NCI-H1417 (cell line): ENCODE measurements at places on chromosomes 7 and 10.

GRCh38 chr7:80347173-80347572, 164.7 kb downstream of the GNAT3 start:
- DNase-seq: no peak

GRCh38 chr10:93073539-93074146, at the start of gene CYP26A1:
Gene CYP26A1 (plus strand): TSS chr10:93073893. CDS start chr10:93073935, 42 bp downstream.
- no peak for DNase-seq

DNA sequence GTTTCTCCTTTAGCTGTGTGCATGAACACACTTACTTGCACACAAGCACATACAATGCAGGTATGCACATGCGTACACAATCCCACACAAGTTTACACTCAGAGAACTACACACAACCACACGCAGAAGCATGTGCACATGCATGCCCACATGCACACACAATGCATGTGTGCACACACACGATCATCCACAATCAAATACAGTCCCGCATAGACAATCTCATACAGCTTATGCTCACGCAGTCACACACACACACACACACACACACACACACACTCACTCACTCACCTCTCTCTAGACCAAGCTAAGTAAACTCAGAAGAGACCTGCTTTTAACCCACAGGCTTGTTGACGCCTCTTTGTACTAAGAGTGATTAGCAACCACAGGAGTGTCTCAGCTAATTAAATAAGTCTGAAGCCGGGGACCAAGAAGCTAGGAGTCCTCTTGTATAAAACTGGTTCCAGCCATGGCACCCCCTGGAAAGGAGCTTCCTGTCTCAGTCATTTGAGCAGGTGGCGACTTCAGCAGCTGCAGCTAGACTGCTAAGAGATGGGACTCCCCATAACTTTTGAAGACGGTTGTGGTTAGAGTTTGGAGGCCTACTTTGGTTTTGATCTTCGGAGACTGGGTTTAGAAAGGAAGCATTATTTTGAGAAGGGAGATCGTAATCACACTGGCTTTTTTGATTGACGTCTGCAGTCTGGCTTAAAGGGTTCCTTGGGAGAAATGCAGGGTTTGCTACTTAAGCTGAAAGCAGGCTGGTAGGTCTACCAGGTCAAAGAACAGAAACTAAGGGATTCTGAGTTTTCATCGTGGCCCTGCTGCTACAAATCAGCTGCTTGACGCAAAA, 82.3 kb upstream of the ADRB1 start:
- DNase-seq: peak; percentile 49

DNA sequence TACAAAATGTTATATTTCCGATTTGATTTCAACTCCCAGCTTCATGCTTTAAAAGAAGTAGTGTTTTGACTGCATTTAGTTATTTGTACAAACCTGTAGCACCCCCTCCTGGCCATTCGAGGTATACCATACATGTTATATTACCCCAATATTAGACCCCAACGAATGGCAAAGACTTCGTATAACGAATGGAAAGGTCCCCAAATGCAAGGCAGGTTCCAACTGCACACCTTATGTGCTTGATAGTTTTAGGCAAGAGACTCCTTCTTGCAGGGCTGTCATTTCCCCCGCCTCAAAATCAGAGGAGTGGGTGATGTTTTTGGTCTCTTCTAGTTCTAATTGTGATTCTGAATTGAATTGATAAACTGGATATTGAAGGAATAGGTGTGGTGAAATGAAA, 101.1 kb upstream of the TARP start:
- DNase-seq: peak; percentile 17

DNA sequence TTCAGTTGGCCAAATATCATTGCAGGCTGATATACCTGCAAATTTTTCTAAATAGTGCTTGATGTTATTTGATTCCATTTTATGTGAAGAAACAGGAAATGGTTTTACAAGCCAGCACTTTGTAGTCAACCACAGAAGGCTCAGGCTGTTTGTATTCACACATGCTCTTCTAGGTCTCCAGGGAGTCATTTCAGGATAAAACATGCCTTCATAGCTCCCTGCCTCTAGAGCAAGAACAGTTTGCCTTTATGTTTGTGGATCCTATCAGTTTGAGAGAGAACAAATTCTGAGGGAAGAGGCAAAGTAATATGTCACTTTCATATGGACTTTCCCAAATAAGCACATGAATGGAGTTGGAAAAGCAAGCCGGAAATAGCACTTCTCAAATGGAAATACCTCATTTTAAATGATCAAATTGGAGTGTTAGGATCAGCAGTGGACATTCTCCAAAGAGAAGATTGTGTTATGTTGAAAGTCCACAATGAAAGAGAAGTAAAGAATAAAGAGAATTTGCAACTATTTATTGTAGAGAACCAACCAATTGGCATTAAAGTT, 277.6 kb downstream of the KCND2 start:
- DNase-seq: no peak

- DNase-seq: no peak
Measured at GRCh38 chr7:25116621-25117020, 8.4 kb downstream of the CYCS start.

DNA sequence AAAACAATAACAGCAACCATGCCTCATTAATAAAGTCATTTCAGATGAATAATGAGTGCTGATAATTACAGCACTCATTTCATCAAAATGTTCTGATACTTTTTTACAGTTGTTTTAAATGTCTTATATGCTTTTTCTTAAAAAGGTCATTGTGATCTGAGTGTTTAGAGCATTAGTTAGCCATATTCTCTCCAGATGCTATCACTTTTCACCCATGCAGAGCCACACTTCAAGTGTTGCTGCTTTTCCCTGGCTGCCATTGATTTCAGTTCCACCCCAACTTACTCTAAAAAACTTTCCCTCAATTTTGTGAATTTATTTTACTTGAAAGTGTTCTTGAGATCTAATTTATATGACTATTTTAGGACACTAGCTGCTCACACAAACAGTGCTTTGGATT, 41.8 kb downstream of the NUP205 start:
- no peak for DNase-seq

DNA sequence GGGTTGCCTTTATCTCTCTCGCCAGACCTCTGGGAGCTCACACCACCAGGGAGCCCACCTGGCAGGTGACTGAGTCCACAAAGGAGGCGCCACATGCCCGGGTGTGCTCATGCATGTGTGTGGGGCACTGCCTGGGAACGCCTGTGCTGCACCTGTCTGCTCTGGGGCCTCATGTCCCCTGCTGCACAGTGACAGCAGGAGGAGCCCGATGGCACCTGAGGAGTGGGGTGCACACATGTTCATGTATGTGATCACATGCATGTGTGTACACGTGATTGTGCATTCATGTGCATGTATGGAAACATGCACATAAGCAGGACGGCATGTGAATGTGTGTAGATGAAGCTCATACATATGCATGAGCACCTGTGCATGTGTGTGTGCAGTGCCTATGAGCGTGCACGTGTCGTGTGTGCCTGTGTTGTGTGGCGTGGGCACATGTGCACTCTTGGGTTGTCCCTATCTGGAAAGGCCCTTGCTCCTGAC, 22.0 kb downstream of the YKT6 start:
- peak; percentile 35 for DNase-seq

DNA sequence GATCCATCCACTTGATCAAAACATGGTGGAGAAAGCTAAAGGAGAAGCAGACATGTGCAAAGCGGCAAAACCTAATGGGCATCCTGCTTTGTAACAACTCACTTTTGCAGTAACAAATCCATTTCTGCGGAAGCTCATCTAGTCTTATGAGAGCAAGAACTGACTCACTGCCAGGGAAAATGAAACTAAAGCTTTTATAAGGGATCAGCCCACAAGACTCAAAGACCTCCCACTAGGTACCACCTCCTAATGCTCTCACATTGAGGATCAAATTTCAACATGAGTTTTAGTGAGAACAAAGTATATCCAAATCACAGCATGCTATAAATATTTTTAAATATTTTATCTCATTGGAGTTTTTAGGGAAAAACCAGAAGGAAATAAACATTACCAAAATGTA, 120.1 kb upstream of the GNAI1 start:
- no peak for DNase-seq

DNA sequence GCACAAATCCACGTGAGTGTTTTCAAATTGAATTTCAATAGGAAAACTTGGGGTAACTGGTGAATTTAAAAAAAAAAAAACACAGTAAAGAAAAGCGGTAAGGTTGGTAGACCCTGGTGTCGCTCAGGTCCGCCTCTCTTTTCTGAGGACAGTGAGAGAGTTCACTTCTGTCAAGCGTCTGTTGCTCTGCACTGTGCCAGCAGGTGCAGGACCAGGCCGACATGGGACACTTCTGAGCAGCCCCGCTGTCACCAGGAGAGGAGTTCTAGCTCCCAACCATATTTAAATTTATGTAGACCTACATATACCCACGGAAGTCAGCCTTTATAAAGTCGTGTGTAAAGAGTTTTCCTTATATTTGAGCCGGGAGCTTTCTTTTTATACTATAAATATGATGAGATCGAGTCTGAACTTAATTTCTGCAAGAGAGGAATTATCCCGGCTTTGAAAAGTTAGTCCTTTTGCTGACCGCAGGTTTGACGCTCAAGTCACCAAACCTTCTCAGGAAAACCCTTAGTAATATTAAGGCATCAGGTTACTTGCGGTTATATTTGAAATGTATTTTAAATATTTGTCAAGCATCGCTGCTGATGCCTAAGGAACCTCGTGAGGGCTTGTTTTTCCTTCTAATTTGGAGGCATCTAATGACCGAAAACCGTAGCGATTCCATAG, 531 bp downstream of the IKZF1 start:
- no peak for DNase-seq

DNA sequence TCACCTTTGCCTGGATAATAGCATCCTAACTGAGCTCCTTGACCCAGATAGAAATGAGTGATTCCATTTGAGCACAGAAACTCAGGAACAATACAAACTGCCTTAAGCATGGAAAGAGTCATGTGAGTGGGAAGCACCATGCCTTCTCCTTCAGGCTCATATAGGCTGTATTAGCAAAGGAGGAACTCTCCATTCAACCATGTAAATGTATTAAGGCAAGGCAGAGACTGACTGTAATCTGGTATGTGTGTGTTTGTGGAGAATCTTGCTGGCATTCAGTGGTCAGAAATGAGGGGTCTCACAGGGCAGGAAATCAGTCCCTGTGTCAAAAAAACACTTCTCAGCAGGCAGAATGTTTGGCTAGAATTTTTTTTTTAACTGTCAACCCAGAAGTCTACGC, 40.2 kb downstream of the COA1 start:
- DNase-seq: no peak

GRCh38 chr7:95430864-95431263, 4.0 kb downstream of the PON2 start:
- DNase-seq: no peak

GRCh38 chr7:50262446-50262845, 42.1 kb upstream of the IKZF1 start:
- DNase-seq: no peak

GRCh38 chr10:74708246-74708645, 118.2 kb upstream of the KAT6B start:
- DNase-seq: no peak

- no peak for DNase-seq
Measured at GRCh38 chr7:74293577-74293908, 4.3 kb downstream of the CLIP2 start.

DNA sequence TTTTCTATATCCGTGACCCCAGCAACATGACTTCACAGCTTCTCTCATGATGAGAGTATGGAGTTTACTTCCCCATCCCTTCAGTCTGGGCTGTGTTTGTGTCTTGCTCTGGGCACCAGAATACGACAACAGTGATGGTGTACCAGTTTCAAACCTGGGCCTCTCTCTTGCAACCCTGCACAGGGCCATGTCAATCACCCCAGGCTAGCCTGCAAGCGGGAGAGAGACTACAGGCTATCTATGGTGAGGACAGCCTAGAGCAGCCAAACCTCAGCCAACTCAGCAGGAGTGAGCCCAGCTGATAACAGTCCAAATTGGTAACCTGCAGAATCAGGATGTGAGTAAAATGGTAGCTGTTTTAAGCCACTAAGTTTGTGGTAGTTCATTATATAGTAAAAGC, 235.8 kb downstream of the CHCHD3 start:
- DNase-seq: no peak
